ENCODE measurements at places on chromosomes 3 and 15.

- no peak for ATAC-seq
Observed at GRCh38 chr15:80473286-80474223, 69.4 kb downstream of the ARNT2 start.

GRCh38 chr3:196968233-196969133 lies at the start of gene PIGZ:
Gene PIGZ (minus strand): TSS chr3:196968833. CDS start chr3:196952031, 16,802 bp downstream.
- peak; percentile 83 for ATAC-seq

GRCh38 chr3:180306155-180306554 lies 269.4 kb upstream of the PEX5L start:
- no peak for ATAC-seq

DNA sequence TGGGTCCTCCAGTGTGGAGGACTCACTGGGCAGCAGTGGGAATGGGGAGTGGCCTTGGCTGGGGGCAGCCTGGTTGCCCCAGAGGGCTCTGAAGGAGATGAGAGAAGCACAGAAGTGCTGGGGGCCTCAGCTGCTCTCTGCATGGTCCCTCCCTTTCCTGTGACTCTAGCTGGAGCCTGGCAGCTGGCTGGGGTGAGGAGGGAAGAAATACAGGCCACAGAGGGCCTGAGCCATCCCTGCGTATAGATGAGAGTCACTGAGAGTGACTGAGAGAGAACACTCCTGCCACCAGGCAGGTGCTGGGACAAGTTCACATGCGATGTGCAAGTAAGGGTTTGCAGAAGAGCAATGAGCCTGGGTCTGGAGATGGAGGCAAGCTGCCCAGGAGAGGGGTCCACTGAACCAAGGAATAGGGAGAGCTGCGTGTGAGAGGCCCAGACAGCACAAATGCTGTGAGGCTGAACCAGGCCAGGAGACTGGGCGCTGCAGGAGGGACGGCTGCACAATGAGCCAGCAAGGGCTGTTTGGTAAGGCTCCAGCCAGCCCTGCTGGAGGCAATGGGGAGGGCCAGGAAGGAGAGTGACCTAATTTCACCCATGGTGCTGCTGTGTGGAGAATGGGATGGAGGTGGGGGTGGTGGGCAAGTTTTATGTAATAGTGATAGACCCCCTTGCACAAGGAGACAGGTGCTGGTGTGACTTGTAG lies 87.2 kb downstream of the CLSTN2 start:
- no peak for ATAC-seq

DNA sequence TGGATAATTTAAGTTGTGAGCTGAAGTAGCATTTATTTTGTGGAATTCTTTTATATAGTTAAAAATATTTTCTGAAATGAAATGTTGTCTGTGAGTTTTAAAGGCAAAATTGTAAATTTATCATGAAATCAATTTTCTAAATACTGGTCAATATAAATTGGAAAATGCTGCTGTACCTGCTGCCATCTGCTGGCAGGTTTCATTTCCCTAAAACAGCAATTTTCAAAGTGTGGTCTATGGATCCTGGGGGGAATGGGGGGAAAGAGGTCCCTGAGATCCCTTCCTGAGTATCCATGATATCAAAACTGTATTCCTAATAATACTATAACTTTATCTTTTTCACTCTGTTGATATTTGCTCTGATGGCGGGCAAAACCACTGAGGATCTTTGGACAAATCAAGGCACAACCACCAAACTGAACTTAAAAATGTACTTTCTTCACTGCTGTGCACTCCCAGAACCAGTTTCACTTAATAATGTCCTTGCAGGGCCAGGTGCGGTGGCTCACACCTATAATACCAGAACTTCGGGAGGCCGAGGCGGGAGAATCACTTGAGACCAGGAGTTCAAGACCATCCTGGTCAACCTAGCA lies 17.2 kb upstream of the CCR4 start:
- no peak for ATAC-seq

DNA sequence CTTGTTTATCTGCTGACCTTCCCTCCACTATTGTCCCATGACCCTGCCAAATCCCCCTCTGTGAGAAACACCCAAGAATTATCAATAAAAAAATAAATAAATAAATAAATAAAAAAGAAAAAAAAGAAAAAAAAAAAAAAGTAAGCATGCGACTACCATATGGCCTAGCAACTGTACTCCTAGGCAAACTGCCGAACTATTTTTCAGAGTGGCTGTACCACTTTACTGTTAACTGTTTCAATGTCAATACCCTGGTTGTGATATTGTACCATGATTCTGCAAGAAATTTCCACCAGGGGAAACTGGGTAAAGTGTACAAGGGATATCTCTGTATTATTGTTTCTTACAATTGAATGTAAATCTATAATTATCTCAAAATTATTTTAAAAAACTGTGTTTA lies 41.3 kb upstream of the MAP4 start:
- no peak for ATAC-seq

GRCh38 chr15:99438224-99438585 lies 127.6 kb upstream of the MEF2A start:
- no peak for ATAC-seq

- ATAC-seq = no peak
Observed at GRCh38 chr3:112013784-112014143, 15.0 kb downstream of the TAGLN3 start.

- ATAC-seq = no peak
Observed at GRCh38 chr15:96344060-96344705, 13.7 kb downstream of the NR2F2 start.

- no peak for ATAC-seq
Observed at GRCh38 chr3:125437631-125438435, 62.7 kb upstream of the ZNF148 start.

- ATAC-seq = no peak
Observed at GRCh38 chr15:58139989-58140522, 1.9 kb downstream of the AQP9 start.

DNA sequence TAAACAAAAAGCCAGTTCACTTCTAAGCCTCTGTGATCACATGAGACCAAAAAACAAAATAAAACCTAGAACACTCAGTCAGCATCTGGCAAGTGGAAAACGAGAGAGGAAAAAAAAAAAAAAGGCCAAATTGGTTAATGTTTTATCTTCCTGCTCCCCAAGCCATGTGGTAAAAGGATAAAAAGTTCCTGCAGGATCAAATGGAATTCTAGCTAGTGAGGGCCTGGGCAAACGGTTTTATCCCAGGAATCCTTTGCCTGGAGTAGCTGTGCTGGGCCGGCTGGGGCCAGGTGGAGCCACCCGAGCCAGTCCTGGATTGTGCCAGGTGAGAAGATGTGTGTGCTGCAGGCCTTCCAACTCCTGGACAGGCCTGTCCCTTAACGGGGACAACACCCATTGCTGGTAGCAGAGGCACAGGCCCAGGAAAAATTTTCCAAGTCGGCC lies 13.2 kb downstream of the SMAD6 start:
- no peak for ATAC-seq

- ATAC-seq = peak; percentile 59
Observed at GRCh38 chr3:46372492-46373359, 2.0 kb downstream of the CCR5 start.

- no peak for ATAC-seq
Observed at GRCh38 chr3:39965997-39966396, 156.6 kb downstream of the MYRIP start.

DNA sequence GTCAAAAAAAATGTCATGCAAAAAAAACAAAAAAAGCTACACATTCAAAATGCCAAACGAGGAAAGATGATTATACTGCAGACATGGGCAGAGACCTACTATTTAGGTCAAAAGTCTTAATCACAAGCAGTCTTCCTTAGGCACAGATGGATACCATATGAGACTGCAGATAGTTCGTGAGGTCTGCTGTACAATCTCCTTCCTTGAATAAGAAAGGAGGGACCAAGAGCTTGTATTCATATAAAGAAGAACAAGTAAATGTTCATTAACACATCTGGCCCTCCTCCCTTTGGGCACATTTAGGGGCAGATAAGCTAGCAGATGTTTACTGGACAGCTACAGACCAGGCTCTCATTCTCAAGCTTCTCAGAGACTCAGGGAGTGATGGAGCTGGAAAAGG lies 45.3 kb downstream of the ANXA2 start:
- no peak for ATAC-seq

DNA sequence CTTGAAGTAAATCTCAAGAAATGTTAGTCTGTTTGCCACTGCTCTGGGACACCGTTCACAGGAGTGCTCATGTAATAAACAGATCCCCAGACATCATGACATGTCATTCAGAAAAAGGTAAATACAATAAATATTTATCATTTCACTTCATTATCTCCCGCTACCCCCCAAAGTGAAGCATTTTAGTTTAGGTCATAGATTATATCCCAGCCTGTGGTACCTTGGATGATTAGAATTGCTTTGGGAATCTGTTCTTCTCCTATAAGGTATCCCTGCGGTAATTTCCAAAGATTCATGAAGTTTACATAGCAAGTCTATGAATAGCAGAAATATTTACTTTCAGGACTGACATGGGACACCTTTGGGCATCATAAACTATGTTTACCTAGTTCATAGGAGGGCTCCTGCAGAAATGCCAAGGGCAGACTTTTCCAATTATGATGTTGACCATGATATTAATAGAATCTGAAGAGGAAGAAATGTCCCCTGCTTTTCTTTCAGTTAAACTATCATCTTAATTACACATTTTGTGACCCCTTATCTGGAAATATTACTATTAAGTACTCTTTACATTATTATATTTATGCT lies 268.0 kb downstream of the NAALADL2 start:
- no peak for ATAC-seq

GRCh38 chr3:16255326-16255725 lies 9.4 kb downstream of the DPH3 start:
- ATAC-seq = no peak

DNA sequence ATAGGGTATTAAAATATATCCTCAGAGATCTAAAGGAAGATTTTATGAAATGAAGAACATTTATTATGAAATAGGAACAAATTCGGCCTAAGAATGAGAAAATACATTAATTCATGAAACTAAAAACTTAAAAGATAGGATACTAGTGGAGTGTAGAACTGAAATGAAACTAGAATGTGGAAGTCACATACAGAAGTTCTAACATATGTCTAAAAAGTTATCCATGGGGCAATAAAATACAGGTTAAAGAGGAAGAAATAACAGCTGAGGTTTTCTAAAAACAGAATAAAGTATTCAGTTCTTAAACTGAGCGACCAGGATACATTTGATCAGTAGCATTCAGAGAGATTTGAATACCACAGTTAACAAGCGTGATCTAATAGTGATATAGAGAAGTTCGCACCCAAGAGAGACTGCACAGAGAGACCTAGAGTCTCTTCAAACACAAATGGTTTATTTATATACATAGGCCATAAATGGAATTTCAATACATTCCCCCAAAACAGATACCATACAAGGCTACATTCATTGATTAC lies 85.9 kb downstream of the FEZF2 start:
- no peak for ATAC-seq

DNA sequence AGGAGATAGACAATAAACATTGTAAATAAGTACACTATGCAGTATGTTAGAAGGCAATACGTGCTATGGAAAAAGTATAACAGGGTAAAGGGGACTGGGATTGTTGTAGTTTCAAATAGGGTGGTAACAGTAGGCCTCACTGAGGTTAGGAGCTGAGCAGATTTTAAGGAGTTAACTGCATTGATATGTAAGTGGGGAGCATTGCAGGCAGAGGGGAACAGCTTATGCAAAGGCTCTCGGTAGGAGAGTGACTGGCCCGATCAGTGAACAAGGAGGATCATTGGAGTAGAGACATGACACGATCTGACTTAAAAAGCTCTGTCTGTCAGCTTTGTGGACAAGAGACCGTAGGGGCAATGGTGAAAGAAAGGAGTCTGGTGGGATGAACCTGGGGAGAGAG lies 46.8 kb downstream of the PCCB start:
- ATAC-seq = no peak

GRCh38 chr15:42457445-42458442 lies 33.2 kb downstream of the ZNF106 start:
- ATAC-seq = no peak

DNA sequence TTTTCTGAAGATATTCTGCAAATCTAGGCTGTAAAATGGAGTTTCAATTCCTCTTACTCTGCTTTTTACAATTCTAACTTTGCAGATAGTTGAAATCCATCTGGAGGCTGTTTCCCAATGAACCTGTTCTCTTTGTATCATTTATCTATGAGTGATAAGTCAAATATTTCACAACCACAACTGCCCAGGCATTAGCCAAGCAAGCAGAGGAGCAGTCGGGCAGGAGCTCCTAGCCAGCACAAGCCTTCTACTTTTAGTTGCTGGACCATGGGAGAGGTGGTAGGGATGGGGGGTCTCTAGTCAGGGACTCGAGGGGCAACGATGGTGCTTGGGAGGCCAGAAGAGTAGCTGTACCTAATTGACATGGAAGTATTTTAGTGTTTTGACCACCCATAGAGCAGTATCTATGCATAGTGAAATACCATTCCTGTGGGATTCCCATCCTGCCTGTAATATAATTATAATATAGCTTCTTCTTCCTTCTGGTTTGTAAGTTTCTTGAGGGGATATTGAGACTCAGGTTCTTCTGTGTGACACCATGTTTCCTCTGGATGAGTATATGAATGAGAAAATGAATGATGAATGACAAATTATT lies 353.5 kb upstream of the IL12A start:
- ATAC-seq = no peak

GRCh38 chr15:48426044-48426443 lies 94.8 kb downstream of the DUT start:
- no peak for ATAC-seq

GRCh38 chr15:91793771-91794170 lies 59.7 kb upstream of the SLCO3A1 start:
- ATAC-seq = no peak

GRCh38 chr15:41967506-41968206 lies 4.7 kb downstream of the EHD4 start:
- ATAC-seq = no peak

DNA sequence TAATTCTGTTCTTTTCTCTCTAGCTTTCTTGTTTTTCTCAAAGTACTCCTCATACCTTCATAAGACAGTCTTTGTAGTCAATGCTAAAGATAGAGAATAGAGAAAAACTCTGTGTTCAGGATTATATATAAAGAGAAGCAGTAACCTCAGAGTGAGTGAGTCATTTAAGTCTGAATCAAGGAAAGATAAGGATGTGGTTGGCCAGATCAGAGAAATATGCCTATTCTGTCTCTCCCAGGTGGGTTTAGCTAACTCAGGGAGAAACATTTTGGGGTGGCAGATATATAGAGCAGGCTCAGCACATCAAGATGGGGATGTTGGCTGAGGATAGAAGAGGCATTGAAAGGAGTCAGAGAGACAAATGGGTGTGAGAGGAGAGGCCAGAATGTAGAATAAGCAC lies 31.4 kb downstream of the GTF2E1 start:
- no peak for ATAC-seq

GRCh38 chr3:58296269-58296668 lies 9.8 kb upstream of the RPP14 start:
- peak; percentile 6 for ATAC-seq

GRCh38 chr15:100790786-100791265 lies 88.8 kb upstream of the ALDH1A3 start:
- no peak for ATAC-seq

- ATAC-seq = peak; percentile 50
Observed at GRCh38 chr3:127628788-127629466, at the start of gene PODXL2. Gene PODXL2 (plus strand): TSS chr3:127629185. CDS start chr3:127629220, 35 bp downstream.

DNA sequence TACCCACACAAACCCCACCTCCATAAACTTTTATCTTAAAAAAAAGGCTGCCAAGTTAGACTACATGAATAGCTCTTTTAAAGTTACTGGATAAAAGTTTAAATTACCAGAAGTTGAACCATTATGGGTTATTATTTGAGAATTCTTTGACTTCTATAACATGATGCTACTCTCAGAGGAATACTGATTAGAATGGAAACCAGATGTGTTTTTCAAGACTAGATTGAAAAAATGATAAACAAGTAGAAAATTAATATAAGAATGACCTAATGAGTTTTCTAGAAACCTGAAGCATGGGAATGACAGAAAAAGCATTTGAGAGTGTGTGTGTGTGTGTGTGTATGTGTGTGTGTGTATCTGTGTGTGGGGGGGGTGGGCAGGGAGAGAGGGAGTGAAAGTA lies 12.4 kb upstream of the FGF7 start:
- no peak for ATAC-seq

Measured in esophagus mucosa (tissue), 1 donor.